ENCODE measurements at places on chromosomes 7 and 10. TPM values are rescaled to one million over a fixed set of nuclear protein-coding genes. Genes with fewer than 3 reads are reported as not detected.

DNA sequence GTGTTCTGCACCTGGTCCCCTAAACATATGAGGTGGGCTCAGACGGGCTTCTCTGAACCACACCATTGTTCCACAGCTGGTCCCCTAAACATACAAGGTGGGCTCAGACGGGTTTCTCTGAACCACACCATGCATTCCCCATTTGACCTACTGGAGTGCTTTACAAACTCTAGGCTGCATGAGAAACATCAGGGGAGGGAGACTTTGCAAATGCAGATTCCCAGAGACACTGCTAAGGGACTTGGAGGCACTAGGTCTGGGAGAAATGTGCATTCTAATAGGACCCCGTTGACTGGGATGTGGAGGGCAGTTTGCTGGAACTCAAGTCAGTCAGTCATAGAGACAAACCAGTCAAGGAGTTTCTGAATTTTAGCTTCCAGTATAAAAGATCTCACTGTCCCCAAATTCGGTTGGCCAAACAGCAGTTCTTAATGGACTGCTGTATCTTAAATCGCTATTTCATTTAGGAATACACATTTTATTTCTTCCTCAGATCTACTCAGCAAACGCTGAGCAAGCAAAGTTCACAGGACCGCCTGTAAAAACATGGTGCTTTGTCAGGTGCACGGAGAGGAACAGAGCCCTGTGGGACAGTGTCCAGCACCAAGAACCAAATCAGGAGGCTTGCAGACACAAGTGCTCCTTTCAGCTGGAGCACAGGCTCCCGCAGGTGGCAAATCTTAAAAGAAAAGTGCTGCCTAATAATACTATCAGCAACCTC is 198.8 kb downstream of the SFMBT2 start:
- no peak for DNase-seq

DNA sequence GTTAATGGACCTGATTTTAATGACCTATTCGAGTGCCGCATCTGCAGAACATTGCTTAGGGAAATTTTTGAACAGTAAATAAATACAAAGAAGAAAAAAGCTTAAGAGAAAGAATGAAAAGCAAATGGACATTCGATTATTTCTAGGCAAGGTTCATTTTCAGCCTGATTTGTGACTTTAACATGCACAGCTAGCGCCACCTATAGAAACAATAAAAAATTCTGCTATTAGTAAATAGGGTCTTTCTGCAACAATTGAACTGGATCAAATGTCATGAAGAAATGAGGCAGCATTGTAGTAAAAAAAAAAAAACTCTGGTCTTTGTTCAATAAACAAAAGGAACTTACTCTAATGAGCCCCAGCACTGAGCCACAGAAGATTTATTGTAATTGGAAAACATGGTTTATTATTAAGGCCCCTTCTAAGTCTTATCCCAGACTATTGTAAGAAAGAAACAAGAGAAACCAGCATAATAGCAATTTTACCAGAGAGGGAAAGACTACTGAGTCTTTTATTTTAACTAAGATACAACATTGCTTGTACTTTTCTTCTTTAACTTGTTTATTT is 41.4 kb upstream of the GHITM start:
- DNase-seq, result no peak

DNA sequence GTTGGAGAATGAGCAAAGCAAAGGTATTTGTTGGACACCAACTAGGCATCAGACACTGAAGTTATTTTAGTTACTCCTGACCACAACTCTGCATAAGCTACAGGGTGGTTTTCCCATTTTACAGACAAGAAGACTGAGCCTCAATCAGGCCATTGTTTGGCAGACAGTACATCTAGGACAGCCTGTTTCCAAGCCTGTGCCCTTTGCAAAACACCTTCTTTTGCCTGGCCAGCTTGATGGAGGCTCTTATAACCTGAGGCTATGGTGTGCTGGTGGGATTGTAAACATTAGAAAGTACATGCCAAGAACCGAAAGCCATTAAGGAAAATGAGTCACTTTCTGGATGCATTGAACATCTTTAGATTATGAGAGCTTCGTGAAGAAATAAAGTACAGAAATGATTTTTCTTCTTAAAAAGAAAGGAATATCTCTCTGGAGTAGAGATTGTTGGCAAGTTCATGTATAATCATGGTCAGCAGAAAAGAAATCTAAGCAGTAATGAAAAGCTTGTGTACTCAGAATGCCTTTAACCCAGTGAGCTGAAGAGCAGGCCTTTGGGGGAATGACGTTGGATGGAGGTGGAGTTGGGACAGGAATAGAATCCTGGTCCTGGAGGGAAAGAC is 140.6 kb downstream of the KIAA1217 start:
- DNase-seq, result no peak

DNA sequence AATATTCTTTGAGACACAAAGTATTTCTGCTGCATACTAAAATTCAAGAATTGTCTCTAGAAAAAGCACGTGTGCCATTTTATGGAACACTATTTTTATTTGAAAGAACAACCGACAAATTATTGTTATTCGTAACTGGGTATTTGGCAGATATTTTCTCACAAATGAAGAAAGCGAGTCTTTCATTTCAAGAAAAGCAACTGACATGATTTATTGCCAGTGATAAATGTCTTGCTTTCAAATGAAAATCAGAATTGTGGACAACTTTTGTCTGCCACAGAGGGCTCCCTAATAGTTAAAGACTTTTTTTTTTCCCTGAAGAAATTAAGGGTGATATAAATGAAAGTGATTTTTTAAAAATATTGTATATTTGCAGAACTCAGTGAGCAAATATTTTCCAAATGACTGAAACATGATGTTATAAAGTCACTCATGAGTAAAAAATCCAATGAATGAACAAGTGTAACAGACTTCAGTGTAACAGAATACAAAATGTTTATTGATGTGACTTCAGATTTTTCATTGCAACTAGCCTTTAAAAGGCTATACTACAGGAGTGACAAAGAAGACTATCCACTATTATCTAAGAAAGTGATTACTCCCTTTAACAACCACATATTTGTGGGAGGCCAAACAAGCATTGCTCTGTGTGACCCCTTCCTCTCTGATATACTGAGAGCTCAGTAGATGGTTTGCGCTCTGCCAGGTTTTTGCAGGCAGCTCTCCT is 49.0 kb upstream of the SEMA3E start:
- DNase-seq, result no peak

DNA sequence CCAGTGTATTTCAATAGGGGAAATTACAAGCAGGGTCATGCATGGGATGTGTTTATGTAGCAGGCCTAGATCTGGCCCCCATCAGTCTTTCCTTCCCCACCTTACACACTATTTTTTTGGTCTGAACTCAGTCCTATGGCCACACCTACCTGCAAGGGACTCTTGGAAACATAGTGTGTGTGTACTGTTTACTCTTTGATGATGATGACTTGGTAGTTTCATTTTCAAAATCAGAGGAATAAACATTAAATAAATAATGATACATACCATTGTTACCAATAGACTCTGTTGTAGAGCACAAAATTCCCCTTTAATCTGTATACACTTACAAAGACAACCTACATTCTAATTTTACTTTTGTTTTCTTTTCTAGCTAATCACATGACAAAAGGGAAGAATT is 191.0 kb downstream of the ZEB1 start:
- DNase-seq, result no peak

TMEM26 gene
- total RNA-seq, result 0.05 TPM

HKDC1 gene
- not detected for total RNA-seq

MYO1G gene
- total RNA-seq, result 0.49 TPM
